ENCODE measurements at places on chromosomes 3 and 15.

GRCh38 chr3:122030381-122031122 lies 8.5 kb upstream of the ILDR1 start:
- peak; percentile 24 for DNase-seq

GRCh38 chr15:47954196-47954595 lies 166.6 kb upstream of the SLC24A5 start:
- no peak for DNase-seq

DNA sequence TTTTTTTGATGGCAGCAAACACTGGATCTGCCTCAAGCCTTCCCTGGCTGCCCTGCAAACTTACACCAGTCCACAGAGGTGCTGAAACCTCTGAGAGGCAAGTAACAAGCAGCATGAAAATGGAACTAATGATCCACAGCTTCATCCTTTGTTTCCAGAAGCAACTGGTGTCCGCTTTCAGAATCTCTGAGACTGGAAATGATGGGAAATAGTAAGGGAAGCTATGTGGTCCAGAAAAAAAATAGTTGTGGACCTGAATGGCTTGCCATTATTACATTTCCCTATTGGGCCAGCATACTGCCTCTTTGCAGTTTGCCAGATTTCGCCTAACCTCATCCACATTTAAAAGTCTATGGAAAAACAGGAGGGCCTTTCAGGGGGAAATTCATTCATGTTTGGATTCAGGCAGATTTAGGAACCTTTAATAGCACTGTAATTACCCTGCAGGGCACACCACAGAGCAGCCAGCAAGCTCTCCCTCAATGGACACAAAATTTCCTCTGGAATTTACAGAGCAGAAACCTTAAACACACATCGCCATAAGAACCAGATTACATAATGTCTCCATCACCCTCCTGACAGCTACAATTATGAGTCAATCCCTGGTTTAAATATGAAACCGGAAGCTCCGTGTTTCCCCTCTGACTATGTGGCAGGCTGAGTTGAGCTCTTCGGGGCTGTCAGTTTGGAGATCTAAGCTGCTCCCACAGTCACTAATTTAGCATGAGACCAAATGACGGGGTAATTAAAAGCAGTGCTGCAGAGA lies 134.4 kb downstream of the TMCO5A start:
- peak; percentile 84 for DNase-seq

GRCh38 chr3:168085491-168086119 lies 10.1 kb downstream of the GOLIM4 start:
- no peak for DNase-seq

DNA sequence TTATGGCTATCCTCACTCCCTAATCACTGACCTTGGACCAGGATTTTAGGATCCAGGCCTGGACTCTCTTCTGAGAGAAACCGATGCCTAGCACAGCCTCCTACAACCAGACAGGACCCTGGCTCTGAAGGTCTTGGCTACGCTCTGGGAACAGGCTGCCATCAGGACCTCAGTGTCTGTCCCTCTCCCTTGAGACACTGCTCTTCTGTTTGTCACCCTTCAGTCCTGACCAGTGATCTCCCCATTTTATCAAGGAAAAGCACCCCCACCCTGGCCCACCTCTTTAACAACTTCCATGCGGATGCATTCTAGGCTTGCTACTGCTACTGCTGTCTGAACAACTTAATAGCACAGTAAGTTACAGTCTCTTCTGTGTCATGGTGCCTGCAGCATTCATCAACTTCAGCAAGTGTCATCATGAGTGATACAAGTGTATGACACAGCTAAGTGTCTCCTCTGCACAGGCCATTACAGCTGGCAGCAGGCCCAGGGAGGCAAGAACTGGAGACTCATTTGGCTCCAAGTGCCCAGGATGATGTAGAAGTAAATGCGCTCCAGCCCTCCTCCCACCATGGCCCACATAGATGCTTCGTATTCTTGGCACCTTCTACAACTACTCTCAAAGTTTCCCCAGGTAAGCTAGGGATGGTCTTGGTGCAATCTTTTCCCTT lies 302.4 kb downstream of the EPHB1 start:
- DNase-seq, result no peak

- peak; percentile 38 for DNase-seq
Observed at GRCh38 chr15:83747050-83747717, 93.3 kb downstream of the ADAMTSL3 start.

DNA sequence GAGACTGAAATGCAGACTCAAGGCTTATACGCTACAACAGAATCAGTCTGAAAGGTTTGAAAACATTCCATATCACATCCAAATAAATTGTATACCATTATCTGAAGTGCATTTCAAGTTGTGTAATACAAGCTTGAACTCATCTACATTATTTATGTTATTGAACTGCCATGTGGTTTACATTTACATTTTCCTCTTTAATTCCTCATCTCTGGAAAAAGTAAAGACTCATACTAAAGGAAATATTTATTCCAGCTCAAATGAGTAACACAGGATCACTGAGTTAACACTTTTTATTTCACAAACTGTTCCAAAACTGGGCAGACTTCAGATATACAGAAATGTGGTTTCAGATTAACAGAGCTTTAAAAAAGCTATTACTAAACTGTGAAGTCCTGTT lies 282.5 kb downstream of the ULK4 start:
- peak; percentile 44 for DNase-seq

DNA sequence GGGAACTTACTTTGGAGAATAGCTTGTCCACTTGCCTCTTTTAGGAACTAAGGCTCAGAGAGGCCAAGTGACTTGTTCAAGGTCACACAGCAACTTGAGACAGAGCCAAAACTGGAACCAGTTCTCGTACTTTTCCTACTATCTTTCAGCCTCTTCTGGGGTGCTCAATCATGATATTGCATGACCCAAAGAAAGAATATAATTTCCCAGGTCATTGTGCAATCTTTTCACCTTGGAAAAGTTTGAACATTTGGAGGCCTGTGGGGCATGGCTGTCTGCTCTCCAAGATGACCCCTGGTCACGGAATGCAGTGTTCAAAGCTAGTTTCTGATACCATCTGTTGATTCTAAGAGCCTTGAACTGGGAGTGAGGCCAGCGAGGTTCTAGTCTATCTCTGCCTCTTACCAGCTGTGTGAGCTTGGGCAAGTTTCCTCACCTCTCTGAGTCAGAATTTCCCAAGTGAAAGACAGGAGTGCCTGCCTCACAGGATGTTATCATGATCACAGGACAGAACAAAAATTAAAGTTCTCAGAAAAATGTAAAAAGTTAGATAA lies 89.7 kb downstream of the BDH1 start:
- DNase-seq, result peak; percentile 90

GRCh38 chr15:78394026-78394425 lies 44.0 kb upstream of the IREB2 start:
- no peak for DNase-seq

DNA sequence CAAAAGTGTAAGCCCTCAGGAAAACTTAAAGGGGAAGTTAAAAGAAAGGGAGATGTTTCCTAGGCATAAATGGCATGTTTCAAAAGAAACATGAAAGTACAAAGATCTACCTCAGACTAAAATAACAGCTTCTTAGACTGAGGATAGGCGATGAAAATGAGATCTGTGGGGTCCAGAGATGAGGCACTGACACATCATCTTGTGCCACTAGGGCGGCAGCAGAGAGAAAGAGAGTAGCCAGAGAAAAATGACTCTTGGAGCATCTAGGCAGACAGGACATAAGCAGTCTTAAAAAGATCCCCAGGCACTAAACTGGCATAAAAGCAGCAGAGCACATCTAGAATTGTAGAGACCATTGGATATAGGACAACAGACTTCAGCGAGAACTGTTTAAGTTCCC lies 42.5 kb upstream of the RFX7 start:
- no peak for DNase-seq

DNA sequence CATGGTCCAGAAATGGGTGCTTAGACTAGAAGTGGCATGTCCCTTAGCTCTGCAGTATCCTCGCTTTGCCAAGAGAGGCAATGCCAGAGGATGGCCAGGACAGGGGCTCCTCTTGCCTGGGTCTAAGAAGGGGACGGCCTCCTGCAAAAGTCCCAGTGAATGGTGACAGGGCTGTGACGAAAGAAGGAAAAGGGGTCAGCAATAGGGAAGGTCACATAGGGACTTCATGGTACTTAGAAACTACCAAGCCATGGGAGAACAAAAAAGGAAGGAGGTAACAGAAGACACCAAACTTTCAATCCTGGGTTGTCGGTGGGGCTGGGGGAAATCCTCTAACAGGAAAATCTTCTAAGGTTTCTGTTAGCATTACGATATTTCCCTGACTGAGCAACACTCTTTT lies 36.2 kb upstream of the ATOSA start:
- no peak for DNase-seq

DNA sequence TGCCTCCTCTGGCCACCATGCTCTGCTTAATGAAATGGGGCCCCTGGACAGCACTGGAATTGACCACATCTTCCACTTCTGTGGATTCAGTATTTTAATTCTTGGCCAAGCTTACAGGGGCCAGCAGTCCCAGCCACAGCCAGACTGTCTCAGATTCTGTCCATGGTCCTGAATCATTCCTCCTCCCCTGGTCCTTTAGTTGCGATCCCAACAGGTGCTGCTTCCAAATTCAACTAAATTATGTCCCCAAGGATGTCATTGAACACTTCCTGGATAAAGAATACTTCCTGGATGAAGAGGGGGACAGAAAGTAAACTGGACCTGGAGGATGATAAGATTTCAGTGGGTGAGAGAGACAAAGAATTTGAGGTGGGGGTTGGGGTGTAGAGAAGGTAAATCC lies 111.1 kb upstream of the FOXB1 start:
- no peak for DNase-seq

DNA sequence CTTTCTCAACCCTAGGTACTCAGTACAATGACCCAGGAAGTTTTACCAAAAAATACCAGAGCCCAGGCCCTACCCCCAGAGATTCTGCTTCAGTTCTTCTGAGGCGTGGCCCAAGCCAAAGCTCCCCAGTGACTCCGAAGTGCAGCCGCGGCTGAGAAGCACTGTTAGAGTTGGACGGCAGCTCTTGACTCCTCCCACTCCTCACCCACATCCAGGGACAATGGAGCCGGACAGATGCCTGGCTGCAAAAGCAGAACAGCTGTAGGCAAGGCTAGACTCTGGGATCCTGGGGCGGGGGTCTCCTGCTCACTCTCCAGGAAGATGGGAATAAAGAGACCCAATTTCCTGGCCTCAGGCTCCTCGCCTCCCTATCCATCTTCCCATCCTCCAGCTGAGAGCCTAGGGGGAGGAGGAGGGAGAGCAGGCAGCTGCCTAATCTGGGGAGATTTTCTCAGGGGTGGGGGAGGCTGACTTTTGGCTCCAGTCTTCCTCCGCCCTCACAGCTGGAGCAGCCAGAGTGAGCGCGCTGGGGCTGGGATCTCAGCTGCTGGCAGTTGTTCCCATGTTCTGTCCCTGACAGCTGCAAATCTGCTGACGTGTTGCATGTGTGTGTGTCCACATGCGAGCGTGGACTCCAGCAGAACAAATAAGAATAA lies 223.8 kb downstream of the OPA1 start:
- DNase-seq, result peak; percentile 64

GRCh38 chr3:5431811-5432378 lies 244.4 kb downstream of the EDEM1 start:
- DNase-seq, result no peak

DNA sequence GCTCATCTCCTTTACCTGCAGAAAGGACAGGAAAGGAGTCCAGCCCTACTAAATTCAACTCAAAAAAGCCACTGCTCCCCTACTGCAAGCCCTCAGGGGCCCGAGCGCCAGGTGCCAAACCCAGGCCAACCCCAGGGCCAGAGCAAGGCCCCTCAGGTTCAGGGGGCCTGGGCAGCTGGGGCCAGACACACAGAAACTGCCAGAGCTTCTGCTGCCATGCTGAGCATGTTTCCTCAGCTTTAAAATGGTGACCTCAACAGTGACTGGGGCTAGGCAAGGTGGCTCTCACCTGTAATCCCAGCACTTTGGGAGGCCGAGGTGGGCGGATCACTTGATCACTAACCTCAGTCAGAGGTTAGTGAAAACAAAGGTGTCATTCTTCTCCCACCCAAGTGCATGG lies 38.8 kb downstream of the KLHL25 start:
- DNase-seq, result no peak

GRCh38 chr3:49812916-49813496 lies 747 bp downstream of the UBA7 start:
- DNase-seq, result no peak

DNA sequence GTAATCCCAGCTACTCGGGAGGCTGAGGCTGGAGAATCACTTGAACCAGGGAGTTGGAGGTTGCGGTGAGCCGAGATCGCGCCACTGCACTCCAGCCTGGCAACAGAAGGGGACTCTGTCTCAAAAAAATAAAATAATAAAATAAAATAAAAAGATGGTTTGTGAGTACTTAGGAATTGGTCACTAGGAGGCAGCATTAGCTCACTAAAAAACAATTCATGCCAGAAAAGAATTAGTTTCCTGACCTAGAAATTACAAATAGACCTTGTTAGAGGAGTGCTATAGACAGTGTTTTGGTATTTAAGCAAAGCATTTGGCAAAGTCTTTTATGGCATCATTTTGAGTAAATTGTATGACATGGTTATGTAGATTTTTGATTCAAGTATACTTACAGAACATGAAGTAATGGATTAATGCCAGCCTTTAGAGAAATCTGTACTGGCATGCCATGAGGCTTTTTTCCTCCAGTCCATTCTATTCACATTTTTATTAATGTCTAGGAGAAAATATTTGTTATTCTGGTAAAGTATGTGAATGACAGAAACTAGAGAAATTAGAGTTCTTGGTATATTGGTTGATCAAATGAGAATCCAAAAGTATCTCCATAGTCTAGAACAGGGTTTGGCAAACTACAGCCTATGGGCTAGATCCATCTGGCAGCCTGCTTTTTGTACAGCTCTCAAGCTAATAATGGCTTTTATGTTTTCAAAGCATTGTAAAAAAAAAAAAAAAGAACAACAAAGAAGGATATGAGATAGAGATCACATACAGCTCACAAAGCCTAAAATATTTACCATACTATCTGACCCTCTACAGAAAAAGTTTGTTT lies 81.6 kb downstream of the LRRC49 start:
- DNase-seq, result peak; percentile 57

GRCh38 chr3:61005591-61005990 lies 245.7 kb downstream of the FHIT start:
- DNase-seq, result no peak

Data from mesenchymal stem cell (in vitro differentiated cells and primary cell).